GM23338 (cell line): ENCODE measurements at places on chromosomes 4 and X. TPM values are rescaled to one million over a fixed set of nuclear protein-coding genes. Genes with fewer than 3 reads are reported as not detected.

MAGED1 gene
- total RNA-seq: 88.5 and 89.8 TPM in 2 replicates

ADAMTS3 gene
- total RNA-seq: 3.2 and 3.7 TPM in 2 replicates

KLB gene
- total RNA-seq: 0.03 TPM in 1 of 2 replicates, not detected in the other

PDK3 gene
- total RNA-seq: 43.6 and 51.2 TPM in 2 replicates

FAM184B gene
- total RNA-seq: 0.31 and 0.49 TPM in 2 replicates

DNA sequence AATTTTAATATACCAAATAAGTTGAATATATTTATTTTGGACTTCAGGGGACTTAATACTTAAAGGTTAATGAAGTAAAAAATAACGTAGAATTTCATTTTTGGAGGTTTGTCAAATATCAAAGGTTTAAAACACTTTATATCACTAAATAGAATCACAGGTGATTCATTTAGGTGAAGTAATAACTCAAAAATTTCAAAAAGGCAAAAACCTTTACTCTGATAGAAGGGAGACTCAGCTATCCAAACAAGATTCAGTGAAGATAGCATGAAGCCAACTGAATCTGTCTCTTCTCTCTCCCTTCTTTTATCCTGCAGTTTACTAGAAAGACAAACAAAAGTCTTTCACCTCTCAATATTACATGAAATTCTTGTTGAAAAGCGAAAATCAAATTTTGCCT is 110.2 kb upstream of the CYSLTR1 start:
- H3K4me3 ChIP-seq: no peak overlapping the region
- no peaks in the 10 kb centered on the region for H3K27me3 ChIP-seq
- H3K4me1 ChIP-seq: no peaks in the 10 kb centered on the region
- no peak overlapping the region for H3K27ac ChIP-seq
- DNase-seq: no peak

- no peaks in the 10 kb centered on the region for H3K36me3 ChIP-seq
- H3K4me3 ChIP-seq: no peak overlapping the region
- no peaks in the 10 kb centered on the region for H3K27me3 ChIP-seq
- H3K4me1 ChIP-seq: no peaks in the 10 kb centered on the region
- DNase-seq: no peak
Measured at GRCh38 chr4:54687887-54688841, 30.4 kb downstream of the KIT start.

DNA sequence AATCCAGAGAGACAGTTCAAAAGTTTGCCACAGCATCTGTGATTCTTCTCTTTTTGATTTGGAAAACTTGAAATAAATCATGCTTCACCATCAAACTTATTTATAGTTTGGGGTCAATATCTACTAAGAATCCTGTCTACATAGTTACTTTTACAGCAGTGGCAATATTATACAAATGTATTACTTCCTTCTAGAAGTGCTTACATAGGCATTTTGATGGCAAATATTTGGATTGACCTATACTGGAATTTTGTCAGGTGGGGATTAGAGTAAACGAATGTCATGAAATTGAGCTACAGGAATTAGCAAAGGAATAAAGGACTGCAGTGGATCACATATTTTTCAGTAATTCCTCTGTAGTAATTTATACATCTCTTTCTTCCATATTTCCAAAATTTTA is 1885.5 kb upstream of the ADGRL3 start:
- H3K27me3 ChIP-seq: no peaks in the 10 kb centered on the region
- no peak overlapping the region for H3K4me3 ChIP-seq
- H3K27ac ChIP-seq: no peak overlapping the region
- no peaks in the 10 kb centered on the region for H3K4me1 ChIP-seq

GRCh38 chr4:13162886-13163285 is 321.3 kb downstream of the RAB28 start:
- no peaks in the 10 kb centered on the region for H3K27me3 ChIP-seq
- H3K4me3 ChIP-seq: no peak overlapping the region
- no peak overlapping the region for H3K27ac ChIP-seq
- DNase-seq: peak; percentile 21
- no peaks in the 10 kb centered on the region for H3K4me1 ChIP-seq

DNA sequence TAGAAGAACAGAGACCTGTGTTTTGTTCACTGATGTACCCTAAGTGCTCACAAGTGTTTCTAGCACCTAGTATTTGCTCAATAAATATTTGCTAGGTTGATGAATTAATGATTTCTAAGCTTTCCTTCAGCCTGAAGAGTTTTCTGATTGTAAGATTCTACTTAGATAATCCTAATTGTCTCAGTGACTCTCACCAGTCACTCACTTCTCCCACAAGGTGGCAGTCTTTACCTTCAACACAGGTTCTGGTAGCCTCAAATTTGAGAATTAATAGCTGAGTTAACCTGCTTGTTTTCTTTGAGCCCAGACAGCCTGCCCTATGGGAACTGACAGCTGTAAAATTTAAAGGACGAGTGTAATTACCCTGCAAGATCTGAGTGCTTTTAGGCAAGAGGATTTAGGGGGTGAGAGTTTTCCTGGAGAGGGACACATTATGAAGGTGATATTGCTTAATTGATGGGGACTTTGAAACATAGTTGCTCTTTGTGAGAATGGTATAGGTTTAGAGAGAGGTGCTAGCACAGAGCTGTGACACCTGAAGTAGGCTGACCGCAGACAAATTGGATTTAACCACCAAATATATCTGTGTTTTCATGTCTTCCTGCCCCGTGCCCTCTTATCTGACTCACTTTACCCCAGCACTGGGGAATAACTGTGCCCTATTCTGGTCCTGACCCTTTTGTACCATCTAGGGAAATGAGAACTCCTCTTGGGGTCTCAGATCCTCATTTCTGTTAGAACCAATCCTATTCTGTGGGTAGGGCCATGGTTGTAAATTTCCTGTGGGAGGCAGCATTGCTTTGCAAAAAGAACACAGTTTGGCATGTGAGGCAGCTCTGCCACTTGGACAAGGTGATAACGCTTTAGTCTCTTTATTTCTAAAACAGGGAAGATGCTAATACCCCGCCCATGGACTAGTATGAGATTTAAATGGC is 27.7 kb downstream of the CD38 start:
- H3K27me3 ChIP-seq: no peaks in the 10 kb centered on the region
- H3K4me1 ChIP-seq: no peaks in the 10 kb centered on the region
- H3K4me3 ChIP-seq: no peak overlapping the region
- no peak overlapping the region for H3K27ac ChIP-seq

DNA sequence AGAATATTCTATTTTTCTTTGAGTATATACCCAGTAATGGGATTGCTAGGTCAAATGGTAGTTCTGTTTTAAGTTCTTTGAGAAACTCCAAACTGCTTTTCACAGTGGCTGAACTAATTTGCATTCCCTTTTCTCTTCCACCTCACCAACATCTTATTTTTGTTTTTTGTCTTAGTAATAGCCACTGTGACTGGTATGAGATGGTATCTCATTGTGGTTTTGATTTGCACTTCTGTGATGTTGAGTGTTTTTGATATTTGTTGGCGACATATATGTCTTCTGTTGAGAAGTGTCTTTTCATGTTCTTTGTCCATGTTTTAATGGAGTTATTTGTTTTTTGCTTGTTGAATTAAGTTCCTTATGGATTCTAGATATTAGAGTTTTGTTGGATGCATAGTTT is 24.4 kb downstream of the AIMP1 start:
- H3K4me1 ChIP-seq: peaks cover 4% of the 10 kb centered on the region; the same call in 1 of the 2 replicates
- H3K27ac ChIP-seq: no peak overlapping the region
- H3K27me3 ChIP-seq: no peaks in the 10 kb centered on the region
- no peak overlapping the region for H3K4me3 ChIP-seq
- H3K36me3 ChIP-seq: peaks cover 15% of the 10 kb centered on the region

DNA sequence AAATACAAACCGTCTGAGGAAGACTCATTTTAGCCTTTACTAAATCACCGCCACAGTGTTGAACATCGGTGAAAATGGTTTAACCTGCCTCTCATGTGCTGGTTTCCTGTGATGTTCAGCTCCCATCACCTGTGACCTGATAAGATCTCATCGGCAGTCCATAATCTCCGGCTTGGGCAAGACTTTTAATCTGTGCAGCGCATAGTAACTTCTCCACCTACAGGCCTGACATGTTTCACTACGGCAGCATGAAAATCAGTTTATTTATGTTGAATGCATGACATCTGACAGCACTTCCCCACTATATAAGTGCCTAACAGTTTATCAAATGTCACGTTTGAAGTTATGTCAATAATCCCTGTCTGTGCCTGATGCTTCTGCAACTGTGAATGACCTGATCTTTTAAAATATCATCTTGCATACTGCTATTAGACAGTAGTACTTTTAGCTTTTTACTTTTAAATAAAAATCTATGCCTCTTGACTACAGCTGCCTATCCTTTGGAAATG is 1919.8 kb upstream of the AGA start:
- DNase-seq: no peak
- no peaks in the 10 kb centered on the region for H3K36me3 ChIP-seq
- no peak overlapping the region for H3K4me3 ChIP-seq
- no peaks in the 10 kb centered on the region for H3K4me1 ChIP-seq
- no peaks in the 10 kb centered on the region for H3K27me3 ChIP-seq
- no peak overlapping the region for H3K27ac ChIP-seq

DNA sequence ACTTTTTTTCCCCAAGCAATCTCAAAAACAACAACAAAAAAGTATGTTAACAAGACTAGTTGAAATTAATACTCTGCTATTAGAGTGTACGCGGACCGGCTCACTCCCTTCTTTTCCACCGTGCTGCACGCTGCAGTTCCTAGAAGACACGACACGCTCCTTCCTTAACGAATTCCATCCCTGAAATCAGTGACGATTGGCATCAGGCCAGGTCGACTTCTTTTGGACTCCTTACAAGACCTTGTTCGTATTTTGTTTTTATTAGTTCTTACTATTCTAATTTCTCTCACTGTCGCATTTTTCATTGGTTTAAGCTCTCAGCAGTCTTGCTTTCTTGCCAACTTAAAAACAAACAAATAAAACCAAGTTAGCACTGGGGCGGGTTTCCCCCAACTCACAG is 175.8 kb upstream of the PITX2 start:
- no peak overlapping the region for H3K4me3 ChIP-seq
- H3K27me3 ChIP-seq: no peaks in the 10 kb centered on the region
- no peaks in the 10 kb centered on the region for H3K36me3 ChIP-seq
- H3K4me1 ChIP-seq: peaks cover 10% of the 10 kb centered on the region

DNA sequence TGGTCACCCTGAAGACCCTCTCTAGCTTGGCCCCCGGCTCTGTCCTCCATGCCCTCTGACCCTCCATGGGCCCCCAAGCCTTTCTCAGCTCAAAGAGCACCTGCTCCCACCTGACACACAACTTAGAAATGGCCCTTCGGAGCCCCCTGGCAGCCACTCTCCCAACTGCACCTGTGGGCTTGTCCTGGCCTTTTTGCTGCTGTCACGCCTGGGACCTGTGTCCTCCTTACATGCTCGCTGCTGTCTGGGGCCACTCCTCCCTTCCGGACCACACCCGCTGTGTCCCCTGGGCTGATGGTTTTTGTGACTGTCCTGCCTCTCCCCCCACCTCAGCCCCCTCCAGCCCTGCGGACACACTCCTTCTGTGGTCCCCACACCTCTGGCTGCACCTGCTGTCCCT is 106.2 kb upstream of the AFAP1 start:
- H3K27me3 ChIP-seq: no peaks in the 10 kb centered on the region

GRCh38 chrX:143648705-143649104 is 12.8 kb upstream of the SLITRK4 start:
- no peak overlapping the region for H3K4me3 ChIP-seq
- no peaks in the 10 kb centered on the region for H3K27me3 ChIP-seq
- H3K4me1 ChIP-seq: no peaks in the 10 kb centered on the region
- H3K27ac ChIP-seq: no peak overlapping the region
- peak; percentile 56 for DNase-seq

- no peak overlapping the region for H3K4me3 ChIP-seq
Measured at GRCh38 chr4:58602731-58603359, 1492.7 kb upstream of the IGFBP7 start.

GRCh38 chr4:89007338-89007939 is 49.5 kb downstream of the FAM13A start:
- no peak overlapping the region for H3K4me3 ChIP-seq
- peaks cover 13% of the 10 kb centered on the region; the same call in 1 of the 2 replicates for H3K36me3 ChIP-seq
- no peaks in the 10 kb centered on the region for H3K27me3 ChIP-seq
- H3K4me1 ChIP-seq: no peaks in the 10 kb centered on the region
- DNase-seq: no peak

DNA sequence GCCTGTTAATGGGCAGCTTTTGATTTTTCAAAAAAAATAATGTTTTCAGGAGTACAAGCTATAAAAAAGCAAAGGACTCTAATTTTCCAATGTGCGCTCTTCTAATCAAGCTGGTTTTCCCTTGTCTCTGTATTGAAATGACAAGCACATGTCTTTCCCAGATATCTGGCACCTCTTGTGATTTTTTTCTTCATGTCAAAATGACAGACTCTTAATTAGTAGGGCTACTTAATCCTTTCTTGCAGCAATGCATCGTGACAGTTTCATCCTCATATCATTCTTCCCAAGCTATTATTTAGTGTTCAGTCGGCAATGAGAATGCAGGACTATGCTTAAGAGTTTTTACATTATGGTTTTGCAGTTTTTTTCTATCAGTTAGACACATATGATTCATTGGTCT is 139.5 kb downstream of the MAGEC1 start:
- no peaks in the 10 kb centered on the region for H3K27me3 ChIP-seq
- no peak overlapping the region for H3K27ac ChIP-seq
- H3K4me3 ChIP-seq: no peak overlapping the region
- H3K36me3 ChIP-seq: no peaks in the 10 kb centered on the region

DNA sequence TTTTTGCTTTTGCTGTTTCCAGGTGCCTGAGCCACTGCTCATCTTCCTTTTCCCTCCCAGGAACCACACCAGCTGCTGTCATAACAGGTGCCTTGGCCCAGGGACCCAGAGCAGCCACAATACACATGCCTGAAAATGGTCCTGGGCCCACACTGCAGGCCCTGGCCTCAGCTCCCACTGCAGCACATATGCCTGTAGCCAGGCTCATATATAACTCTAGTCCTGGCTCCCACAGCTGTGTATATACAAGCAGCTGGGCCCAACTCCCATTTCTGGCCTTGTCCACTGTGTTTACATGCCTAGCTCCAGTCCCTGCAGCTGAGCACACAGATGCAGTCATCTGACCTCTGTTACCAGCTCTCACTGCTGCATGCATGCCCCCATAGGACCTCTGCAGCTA is 930.5 kb downstream of the ADGRL3 start:
- no peaks in the 10 kb centered on the region for H3K27me3 ChIP-seq
- peaks cover 14% of the 10 kb centered on the region for H3K4me1 ChIP-seq
- no peaks in the 10 kb centered on the region for H3K36me3 ChIP-seq
- no peak overlapping the region for H3K27ac ChIP-seq

DNA sequence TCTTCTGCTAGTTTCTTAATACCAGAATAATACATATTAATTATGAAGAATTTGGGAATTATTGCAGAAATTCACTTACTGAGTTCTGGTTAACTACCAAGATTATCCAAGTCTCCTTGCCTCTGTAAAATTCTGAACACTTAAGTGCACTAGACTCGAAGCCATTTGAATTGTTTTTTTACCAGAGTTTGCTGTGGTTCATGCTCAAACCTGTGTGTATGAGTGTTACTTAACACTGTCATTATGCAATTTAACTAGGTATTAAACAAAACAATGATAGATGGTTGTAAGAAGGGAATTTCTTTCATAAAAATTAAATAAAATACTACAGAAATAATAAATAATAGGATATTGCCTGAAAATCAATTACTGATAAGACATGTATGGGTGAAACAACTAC is 145.6 kb upstream of the FAT4 start:
- DNase-seq: no peak
- H3K4me1 ChIP-seq: no peaks in the 10 kb centered on the region
- no peak overlapping the region for H3K27ac ChIP-seq
- no peak overlapping the region for H3K4me3 ChIP-seq
- H3K27me3 ChIP-seq: no peaks in the 10 kb centered on the region

GRCh38 chr4:187999406-187999932 is 3.9 kb downstream of the ZFP42 start:
- H3K4me3 ChIP-seq: peak overlapping the region; percentile 73
- H3K27me3 ChIP-seq: no peaks in the 10 kb centered on the region
- DNase-seq: no peak
- H3K27ac ChIP-seq: peak overlapping the region; percentile 50; the same call in 1 of the 2 replicates
